HS-5 (cell line): ENCODE measurements at places on chromosomes 12 and 14.

- DNase-seq: no peak
These were observed 171.2 kb downstream of the ZFP36L1 start for GRCh38 chr14:68621400-68622365.

DNA sequence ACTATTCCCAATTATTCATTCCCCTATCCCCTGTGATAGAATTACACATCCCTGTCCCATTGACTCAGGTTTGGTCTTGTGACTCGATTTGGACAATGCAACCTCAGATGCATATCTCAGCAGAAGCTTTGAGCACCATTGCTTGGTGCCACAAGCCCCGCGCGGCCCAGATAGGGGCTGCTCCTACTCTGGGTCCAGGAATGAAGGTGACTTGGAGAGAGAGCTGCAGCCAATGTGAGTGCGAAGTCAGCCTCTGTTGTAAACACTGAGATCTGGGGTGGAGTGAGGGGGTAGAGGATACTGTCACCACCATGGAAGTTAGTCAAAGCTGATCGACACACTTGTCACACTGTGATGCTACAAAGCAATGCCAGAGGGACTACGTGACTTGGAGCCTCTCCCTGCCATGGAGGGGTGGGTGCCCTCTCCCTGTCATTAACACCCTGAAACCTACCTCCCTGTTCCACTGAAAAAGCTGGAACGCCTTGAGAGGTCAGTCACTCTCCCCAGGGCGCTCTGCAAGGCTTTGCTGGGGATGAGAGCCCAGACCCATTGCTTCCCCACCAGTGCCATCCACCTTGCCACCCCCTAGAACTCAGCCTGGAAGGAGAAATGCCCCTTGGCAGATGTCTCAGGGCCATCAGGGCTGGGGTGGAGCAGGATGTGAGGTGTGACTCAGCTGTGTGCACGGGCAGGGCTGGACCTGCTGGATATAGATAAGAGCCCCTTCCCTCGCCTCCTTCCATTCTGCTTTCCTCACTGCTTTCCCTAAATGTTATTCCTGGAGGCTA is 6.6 kb upstream of the PLEK2 start:
- no peak for DNase-seq

- no peak for DNase-seq
These were observed 28.8 kb downstream of the SIX4 start for GRCh38 chr14:60695327-60695726.

DNA sequence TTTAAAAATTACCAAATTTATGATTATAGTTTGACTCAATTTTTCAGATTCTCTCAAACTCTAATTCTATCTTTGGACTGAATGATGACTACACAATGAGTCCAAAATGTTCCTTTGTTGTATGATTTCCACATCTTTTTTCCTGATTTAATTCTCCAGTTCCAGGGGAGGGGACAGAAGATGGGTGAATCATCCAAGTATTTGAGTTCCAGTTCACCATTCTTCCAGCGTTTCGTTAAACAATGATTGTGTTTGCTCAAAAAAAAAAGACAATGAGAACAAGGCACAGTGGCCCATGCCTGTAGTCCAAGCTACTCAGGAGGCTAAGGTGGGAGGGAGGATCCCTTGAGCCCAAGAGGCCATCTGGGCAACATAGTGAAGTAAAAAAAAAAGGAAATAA is 23.8 kb downstream of the BAZ1A start:
- DNase-seq: no peak

GRCh38 chr12:87150969-87151662 is 878.1 kb downstream of the C12orf50 start:
- DNase-seq: no peak

- no peak for DNase-seq
These were observed 871 bp upstream of the SSTR1 start for GRCh38 chr14:38206689-38207376.

DNA sequence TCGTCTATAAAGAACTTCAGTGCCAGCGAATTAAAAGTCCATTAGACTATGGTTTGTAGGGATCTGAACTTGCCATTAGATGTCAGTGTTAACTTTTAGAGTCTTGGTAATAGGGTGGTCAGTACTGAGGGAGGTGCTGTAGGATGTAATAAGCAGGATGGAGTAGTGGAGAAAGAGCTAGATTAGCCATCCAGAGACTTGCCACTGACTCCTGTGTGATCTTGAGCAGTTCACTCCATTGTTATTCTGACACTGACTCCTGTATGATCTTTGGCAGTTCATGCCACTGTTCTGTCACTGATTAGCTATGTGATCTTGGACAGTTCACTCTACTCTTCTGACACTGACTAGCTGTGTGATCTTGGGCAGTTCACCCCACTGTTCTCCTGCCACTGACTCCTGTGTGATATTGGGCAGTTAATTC is 133.6 kb downstream of the TTLL5 start:
- DNase-seq: no peak

- peak; percentile 73 for DNase-seq
These were observed 136.3 kb downstream of the AEBP2 start for GRCh38 chr12:19575337-19576243.
